ENCODE measurements at places on chromosomes 11 and 22.

DNA sequence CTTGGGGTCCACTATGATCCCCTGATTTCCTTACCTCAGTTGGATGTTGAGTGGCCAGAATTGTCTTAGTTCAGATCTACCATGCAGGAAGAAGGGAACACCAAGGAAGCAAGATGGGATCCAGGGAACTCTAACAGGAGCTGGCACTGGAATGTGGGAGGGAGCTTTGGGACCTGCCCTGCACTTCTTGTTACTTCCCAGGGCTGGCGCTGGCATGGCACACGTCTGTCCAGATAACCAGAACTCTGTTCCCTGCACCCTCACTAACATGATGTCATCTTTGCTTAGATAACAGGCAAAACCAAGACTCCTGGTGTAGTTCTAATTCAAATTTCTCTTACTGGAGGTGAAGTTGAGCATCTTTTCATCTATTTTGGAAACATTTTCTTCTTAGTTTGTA, 550.0 kb downstream of the MN1 start:
- H3K4me3 ChIP-seq: no peak overlapping the region
- no peak for DNase-seq
- no peaks in the 10 kb centered on the region for H3K36me3 ChIP-seq
- H3K27ac ChIP-seq: no peak overlapping the region

GRCh38 chr11:77410076-77410827, 63.6 kb downstream of the PAK1 start:
- peaks cover 16% of the 10 kb centered on the region for H3K4me1 ChIP-seq
- H3K27ac ChIP-seq: no peak overlapping the region
- H3K4me3 ChIP-seq: no peak overlapping the region

DNA sequence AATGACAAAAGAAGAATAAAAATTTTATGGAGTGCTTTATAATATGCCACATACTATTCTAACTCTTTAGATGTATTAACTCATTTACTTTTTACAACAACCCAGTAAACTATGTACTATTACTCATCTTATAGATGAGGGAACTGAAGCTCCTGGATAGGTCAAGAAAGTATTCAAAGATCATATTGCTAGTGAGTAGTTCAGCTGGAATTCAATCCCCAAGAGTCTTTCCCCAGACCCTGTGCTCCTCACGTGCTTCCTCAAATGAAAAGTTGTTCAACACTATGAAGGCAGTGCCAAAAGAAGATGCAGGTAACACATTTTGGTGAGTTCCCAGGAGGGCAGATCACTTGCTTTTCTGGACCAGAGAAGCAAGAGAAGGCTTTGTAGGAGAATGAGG, 46.8 kb downstream of the BTG4 start:
- DNase-seq: no peak
- H3K4me3 ChIP-seq: no peak overlapping the region
- H3K27me3 ChIP-seq: peaks cover 2% of the 10 kb centered on the region

GRCh38 chr11:47182380-47182779, 3.9 kb downstream of the PACSIN3 start:
- no peak for DNase-seq
- H3K4me1 ChIP-seq: peaks cover 51% of the 10 kb centered on the region
- peaks cover 28% of the 10 kb centered on the region for H3K36me3 ChIP-seq
- no peaks in the 10 kb centered on the region for H3K27me3 ChIP-seq
- H3K27ac ChIP-seq: no peak overlapping the region

GRCh38 chr11:30358536-30358935, 35.6 kb downstream of the ARL14EP start:
- H3K4me3 ChIP-seq: no peak overlapping the region
- no peaks in the 10 kb centered on the region for H3K27me3 ChIP-seq
- H3K4me1 ChIP-seq: no peaks in the 10 kb centered on the region
- no peak overlapping the region for H3K27ac ChIP-seq
- H3K36me3 ChIP-seq: no peaks in the 10 kb centered on the region
- no peak for DNase-seq

- no peak for DNase-seq
- H3K36me3 ChIP-seq: no peaks in the 10 kb centered on the region
- H3K27me3 ChIP-seq: no peaks in the 10 kb centered on the region
- H3K4me1 ChIP-seq: no peaks in the 10 kb centered on the region
- no peak overlapping the region for H3K27ac ChIP-seq
Observed at GRCh38 chr22:28481725-28482124, 197.9 kb downstream of the TTC28 start.

DNA sequence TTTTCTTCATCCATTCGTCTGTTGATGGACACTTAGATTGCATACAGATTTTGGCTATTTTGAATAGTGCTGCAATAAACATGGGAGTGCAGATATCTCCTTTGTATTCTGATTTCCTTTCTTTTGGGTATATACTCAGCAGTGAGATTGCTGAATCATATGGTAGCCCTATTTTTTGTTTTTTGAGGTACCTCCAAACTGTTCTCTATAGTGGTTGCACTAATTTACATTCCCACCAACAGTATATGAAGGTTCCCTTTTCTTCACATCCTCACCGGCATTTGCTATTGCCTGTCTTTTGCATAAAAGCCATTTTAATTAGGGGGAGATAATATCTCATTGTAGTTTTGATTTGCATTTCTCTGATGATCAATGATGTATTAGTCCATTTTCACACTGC, 96.1 kb downstream of the PRR5L start:
- no peak overlapping the region for H3K27ac ChIP-seq
- H3K4me1 ChIP-seq: no peaks in the 10 kb centered on the region
- no peaks in the 10 kb centered on the region for H3K27me3 ChIP-seq
- no peaks in the 10 kb centered on the region for H3K36me3 ChIP-seq
- DNase-seq: no peak
- no peak overlapping the region for H3K4me3 ChIP-seq

GRCh38 chr11:25441421-25441820, 890.5 kb upstream of the ANO3 start:
- H3K4me3 ChIP-seq: no peak overlapping the region
- H3K27me3 ChIP-seq: no peaks in the 10 kb centered on the region
- H3K27ac ChIP-seq: no peak overlapping the region
- no peaks in the 10 kb centered on the region for H3K4me1 ChIP-seq
- no peaks in the 10 kb centered on the region for H3K36me3 ChIP-seq

DNA sequence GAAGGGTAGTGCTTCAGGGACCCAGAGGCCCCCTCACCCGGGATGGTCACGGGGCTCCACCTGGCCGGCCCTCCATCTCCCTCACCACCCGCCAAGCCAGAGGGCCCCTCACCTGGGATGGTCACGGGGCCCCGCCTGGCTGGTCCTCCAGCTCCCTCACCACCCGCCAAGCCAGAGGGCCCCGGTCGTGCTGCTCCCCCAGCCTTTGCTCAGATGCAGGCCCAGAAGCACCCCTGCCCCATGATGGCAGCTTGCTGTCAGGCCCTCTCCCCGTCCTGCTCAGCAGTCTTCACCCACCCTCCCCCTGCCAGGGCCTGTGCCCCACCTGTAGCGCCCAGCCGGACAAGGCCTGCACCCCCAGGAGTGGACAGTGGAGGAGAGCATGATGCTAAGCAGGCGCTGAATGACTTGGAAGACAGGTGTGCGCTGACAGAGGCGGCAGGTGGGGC, 7.3 kb downstream of the DENND6B start:
- H3K36me3 ChIP-seq: no peaks in the 10 kb centered on the region
- H3K27me3 ChIP-seq: no peaks in the 10 kb centered on the region
- peaks cover 76% of the 10 kb centered on the region for H3K4me1 ChIP-seq
- no peak overlapping the region for H3K27ac ChIP-seq

GRCh38 chr22:29937940-29938693, 55.1 kb downstream of the MTMR3 start:
- H3K36me3 ChIP-seq: no peaks in the 10 kb centered on the region
- no peak for DNase-seq
- H3K27me3 ChIP-seq: no peaks in the 10 kb centered on the region
- H3K4me1 ChIP-seq: no peaks in the 10 kb centered on the region
- no peak overlapping the region for H3K27ac ChIP-seq

DNA sequence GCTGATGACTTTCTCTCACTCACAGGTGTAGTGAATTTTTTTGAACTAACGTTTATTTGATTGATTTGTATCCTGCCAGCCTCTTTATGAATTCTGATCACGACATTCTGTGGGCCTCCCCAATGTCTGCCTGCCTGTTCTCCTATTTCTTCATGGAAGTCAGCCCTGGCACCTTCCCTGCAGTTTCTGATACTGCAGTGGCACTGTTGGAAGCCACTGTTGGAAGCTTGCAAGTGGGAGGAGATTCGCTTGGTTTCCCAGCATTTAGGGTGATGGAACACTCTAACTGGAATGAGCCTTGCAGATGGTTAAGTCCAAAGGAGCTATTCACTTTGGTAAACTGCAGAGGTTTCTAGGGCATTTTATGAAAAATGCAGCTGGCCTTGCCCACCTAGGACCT, 1.3 kb upstream of the THY1 start:
- H3K36me3 ChIP-seq: no peaks in the 10 kb centered on the region
- H3K27me3 ChIP-seq: no peaks in the 10 kb centered on the region
- peaks cover 11% of the 10 kb centered on the region for H3K4me1 ChIP-seq
- DNase-seq: no peak

Measured in HepG2 (cell line).